ENCODE measurements at places on chromosomes 12 and 14. TPM values are rescaled to one million over a fixed set of nuclear protein-coding genes. Genes with fewer than 3 reads are reported as not detected.

- DNase-seq: no peak
Measured at GRCh38 chr14:106141242-106142220, 615.1 kb downstream of the TMEM121 start.

DNA sequence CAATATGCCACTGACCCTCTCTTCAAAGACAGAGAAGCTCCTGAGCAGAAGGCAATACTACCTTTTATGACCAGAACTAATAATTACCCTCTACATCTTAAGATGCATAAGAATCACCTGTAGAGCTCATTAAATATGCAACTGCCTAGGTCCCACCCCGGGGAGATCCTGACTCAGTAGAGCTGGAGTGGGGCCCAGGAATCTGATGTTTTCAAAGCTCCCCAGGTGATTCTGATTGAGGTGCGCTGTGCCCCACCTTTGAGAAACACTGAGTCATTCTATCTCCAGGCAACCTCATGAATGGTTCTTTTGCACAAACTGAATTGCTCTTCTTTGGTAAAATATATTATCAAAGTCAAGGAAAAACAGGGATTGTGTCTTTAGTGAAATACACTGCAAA is 149.3 kb upstream of the BMP4 start:
- no peak for DNase-seq

The C12orf56 gene
- total RNA-seq: not detected

DNA sequence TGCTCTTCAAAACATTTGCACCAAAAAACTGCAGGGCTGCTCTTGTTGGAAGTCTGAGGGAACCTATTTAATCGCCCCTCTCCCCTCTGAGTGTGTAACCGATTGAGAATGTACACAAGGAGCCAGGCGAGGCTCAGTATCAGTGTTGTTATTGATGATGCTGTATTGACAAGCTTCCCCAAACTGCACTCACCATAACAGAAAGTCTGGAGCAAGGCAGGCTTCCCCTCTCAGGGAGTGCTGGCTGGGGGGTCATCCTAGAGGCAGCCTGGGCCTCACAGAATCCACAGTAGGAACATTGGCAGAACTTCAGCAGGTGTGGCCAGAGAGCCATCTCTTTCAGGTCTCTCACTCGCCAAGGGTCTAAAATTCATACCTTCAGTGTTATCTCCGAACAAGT is 58.1 kb upstream of the TUNAR start:
- no peak for DNase-seq

GRCh38 chr12:9598363-9598762 is 9.4 kb downstream of the KLRB1 start:
- DNase-seq: no peak

DNA sequence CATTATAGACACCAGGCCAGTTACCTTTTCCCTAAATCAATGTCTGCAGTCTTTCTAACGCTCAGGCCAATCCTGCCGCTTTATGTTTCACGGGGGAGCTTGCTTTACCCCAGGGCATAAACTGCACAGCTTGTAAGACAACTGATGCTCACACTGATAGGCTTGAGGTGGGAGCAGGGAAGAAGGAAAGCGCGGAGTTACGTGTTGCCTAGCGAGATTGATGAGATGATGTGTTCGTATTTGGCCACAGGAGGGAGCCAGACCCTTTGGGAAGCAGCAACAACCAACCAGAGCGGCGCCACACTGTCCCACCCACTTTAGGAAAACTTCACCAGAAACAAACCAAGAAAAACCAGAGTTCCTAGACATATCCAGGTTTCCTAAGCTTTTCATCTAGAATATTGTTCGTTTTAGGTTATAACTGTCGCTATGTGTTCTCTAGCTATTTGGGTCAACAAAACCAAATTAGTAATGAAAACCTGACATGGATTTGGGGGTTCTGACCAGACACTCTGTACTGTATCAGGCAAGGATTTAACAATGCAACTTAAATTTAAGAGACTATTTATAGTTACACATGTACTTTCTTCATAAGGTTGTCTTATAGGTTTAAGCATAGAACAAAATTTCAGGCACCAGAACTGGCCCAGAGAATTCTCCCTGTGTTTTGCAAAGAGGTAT is 2.4 kb downstream of the IL26 start:
- peak; percentile 55 for DNase-seq

DNA sequence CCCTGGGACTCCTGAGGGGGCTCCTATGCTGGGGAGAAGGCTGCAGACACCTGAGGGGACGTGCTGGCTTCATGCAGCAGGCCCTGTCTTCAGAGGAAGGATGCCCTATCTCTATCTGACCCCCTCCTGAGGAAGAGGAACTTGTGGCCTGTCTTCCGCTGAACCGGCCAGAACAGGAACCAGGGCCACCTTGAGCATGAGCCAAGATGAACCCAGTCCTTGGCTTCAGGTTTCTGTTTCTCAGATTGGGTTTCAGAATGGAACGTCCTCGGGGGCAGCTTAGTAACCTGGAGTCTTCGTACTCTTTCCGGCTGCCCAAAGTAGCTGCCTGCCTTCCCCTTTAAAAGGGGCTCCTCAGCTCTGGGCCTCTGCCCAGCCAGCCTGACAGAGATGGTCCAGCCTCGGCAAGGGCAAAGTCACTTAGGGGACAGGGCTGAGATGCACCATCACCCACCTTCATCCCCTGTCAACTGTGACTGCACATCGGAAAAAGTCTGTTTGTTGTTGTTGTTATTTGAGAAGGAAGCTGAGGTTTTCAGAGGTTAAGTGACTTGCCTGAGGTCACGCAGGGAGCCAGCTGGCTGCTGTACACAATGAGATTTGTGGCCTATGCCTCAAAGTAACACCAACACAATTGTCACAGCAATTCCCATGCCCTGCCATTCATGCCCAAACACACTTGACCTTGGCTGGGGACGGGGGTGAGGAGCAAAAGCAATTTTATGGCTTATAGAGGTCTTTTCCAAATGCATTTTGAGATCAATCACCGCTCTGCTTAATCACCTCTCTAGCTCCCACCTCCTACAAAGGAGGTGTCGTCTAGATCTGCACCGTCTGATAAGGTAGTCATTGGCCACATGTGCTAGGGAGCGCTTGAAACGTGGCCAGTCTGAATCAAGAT is 13.4 kb downstream of the ASB2 start:
- DNase-seq: no peak
